ENCODE measurements at places on chromosomes 1 and 21.

DNA sequence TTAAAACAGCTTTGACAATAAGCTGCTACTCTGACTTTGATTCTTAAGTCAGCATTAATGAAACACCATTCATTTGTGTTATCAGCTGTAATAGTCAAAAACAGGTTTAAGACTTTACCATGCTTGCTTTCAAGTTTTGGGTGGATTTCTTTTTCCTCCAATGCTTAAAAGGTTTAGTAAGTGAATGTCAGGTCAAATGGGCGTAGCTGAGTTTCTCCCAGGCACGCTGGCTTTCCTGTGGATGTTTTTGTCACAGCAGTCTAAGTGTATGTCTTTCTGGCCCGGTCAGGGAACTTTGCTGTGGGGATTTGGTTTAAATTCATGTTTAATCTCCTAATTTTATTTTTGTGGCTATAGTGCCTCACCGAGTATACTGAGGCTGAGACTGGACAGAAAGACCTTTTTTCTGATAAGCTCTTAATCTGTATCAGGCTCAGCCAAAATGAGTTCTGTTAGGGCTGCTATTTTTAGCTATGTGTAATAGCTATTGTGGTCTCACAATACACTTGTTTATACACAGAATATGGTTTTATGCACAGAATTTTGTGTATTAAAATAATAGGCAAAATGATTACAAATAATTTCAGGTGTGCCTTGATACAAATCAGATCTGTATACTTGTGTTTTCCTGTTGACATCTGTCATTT is 292.8 kb downstream of the DISC1 start:
- DNase-seq: no peak

DNA sequence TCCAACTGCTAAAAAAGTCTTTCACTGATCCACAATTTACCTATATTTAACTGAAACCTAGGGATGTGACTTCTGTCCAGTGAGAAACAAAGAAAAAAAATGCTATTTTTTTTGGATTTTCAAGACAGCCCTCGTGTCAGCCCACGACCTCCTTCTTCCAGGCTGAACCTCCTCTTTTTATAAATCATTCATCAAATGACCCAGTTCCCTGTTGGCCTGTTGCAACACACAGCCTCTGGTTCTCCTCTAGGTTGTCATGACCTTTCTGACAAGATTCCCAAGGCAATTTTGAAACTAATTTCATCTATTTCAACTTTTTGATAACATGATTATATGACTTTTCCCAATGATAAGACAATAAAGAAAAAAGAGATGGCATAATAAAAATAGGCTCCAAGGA is 74.6 kb downstream of the PGBD5 start:
- DNase-seq: no peak

DNA sequence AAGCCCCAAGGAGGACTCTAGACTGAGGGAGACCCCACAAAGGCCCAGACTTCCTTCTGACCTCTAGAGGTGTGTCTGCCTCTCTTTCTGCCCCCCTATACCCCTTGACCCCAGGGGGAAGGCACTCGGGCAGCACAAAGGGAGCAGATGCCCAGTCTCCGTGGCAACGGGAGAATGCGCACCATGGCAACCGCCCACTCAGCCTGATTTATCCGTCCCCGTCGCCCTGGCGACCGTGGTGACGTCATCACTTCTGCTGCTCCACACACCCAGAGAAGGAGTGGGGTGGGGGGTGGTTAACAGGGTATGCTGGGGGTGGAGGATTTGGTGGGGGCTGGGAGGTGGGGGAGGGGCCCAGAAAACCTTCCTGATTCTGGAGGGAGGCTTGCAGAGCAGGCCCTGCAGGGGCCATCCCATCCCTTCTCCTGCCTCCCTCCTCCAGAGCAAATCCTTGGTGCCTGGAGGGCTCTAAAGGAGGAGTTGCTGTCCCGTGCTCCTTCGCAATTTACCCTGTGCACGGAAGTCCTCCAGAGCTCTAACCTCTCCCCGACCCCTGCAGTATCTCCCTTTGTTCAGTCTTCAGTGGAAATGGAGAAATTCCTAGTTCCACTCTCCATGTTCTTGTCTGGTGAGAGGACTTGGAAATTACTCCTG is 6.3 kb downstream of the CELF3 start:
- no peak for DNase-seq

DNA sequence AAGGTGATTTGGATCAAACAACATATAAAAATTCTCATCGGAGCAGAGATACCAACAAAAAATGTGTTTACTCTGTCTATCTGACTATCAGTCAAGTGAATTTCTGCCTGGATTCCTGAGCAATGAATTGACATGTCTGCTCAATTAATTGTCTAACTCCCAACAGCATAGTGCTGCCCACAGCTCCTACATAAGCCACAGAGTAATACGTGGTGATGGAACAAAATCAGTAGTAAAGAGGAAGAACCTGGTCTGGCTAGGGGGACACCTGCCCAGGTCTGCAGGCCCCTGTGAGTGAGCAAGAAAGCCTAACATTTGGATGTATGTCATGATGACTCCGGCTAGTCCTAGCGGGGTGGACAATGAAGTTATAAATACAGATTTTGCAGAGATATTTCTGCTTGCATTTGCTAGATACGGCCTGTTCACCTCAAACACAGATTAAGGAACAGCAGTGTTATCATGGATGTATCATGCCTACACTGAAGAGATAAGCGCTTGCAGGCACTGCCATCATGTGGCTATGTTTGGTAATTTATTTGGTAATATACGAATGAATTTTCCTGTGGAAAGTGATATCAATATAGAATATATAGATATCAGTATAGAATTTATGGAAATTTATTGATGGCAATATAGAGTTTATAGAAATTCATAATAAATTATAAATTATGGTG is 69.6 kb upstream of the LRRC8B start:
- DNase-seq: no peak

- no peak for DNase-seq
These were observed 157.7 kb upstream of the COL11A1 start for GRCh38 chr1:103266036-103266435.

- no peak for DNase-seq
These were observed 24.4 kb upstream of the FAAH start for GRCh38 chr1:46369542-46370213.

DNA sequence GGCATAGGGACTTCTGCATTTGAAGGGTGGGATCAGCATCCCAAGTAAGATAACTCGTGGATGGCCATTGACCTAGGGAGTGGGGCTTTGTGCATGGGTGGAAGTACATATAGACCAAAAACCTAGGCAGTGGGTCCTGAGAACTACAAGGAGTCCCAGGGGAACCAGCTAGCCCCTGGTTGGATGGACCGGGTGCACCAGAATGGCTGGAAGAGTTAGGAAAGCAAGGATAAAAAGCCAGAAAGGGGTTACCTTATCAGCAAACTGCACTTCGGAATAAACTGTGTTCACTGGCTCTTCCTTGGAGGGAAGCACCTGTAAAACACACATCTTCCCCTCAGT is 26.6 kb upstream of the SLAMF6 start:
- DNase-seq: no peak

DNA sequence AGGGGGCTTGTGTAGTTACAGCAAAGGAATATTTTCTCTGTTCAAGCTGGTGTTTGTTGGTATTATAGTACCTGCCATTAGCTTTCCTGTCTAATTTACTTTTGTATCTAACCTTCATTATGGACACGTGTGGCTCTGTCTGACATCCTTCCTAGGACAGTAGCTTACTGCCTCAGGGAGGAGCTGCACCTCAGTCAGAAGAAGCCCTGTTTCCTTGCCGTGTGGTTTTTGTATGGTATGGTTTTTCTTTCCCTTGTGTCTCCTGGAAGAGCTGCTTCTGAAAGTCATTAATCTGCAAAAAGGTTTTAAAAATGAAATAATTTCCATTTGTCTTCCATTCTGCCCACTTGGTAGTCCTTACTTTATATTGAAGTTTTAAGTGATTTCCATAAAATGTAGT is 17.4 kb upstream of the CRB1 start:
- DNase-seq: no peak

- DNase-seq: no peak
These were observed 35.6 kb upstream of the NEK7 start for GRCh38 chr1:198121056-198121826.

GRCh38 chr1:154546264-154547063 is 12.0 kb downstream of the UBE2Q1 start:
- no peak for DNase-seq

- no peak for DNase-seq
These were observed 25.1 kb downstream of the C2CD2 start for GRCh38 chr21:41928621-41929220.

DNA sequence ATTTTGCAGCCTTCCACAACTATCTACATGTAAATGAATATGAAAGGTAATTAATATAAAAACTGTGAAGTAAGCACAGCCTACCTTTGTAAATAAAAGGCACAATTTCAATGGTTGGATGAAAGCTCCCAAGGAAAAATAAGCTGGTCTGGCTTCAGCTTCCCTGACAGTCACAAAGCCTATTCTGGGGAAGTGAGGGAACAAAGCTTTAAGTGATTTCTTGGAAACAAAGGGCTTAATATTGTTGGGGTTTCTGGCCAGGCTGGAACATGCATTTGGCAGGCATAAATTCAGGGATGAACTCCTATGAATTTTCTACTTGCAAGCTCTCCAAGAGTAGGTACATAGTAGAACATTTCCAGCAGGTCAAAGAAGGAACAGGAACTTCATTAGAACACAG is 17.3 kb downstream of the BCAS2 start:
- DNase-seq: no peak

- no peak for DNase-seq
These were observed 11.9 kb downstream of the ALPL start for GRCh38 chr1:21520899-21521716.

GRCh38 chr1:211830328-211831142 is at the start of gene LPGAT1:
Gene LPGAT1 (minus strand): TSS chr1:211830763. CDS start chr1:211829296, 1,467 bp downstream.
- DNase-seq: peak; percentile 85

DNA sequence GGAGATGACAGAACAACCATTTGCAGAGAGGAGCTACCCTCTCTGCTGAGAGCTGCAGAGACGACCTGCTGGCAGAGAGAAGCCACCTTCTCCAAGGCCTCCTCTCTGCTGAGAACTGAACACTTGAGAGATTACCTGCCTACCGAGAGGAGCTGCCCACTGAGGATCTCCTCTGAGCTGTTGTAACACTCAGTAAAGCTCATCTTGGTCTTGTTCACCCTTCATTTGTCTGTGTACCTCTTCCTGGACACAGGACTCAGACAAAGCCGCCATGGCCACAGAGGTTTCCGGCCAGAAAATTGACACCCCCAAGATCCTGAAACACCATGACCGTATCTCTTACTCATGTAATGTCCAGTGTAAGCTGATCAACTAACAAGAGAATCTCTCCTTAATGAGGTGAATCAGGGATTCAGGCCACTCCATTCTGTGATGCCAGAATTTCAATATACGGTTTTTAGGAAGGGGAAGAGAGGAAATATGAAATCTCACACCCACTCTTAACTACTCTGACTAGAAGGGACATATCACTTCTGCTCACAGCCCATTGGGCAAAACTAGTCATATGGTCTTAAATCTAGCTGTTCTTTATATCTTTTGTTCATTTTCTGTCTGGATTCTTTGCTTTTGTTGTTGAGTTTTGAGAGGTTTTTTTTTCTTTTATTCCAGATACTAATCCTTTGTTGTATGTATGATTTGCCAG is 83.8 kb downstream of the RHOU start:
- no peak for DNase-seq

GRCh38 chr1:41025979-41026819 is 4.7 kb upstream of the SLFNL1 start:
- DNase-seq: no peak

DNA sequence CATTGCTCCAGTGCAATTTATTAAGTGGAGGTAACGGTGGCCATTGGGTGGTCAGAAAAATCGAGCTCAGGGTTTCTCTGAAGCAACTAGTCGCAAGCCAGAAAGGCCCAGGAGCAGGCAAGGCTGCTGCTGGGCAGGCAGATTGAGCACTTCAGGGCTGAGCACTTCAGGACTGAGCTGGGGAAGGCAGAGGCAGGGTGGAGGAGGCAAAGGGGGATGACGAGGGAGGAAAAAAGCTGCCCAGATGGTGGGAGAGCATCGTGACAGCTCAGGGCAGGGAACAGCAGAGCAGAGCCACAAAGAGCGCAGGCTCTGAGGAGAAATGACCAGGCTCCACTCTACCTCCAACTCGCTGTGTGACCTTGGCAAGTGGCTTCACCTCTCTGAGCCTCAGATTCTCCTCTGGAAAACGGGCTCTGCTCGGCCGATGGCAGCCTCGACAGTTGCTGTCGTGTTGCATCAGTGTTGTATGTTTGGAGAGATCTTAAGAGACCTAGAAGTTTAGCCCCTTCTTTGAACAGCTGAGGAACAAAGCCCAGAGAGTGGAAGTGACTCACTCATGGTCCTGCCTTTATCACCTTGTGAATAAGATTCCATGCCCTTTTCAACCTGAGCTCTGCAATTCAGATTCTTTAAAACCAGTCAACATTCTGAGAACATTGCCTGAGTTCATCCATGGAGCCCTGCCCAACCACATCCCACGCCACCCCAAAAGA is 141.4 kb downstream of the SYF2 start:
- DNase-seq: no peak

- DNase-seq: peak; percentile 39
These were observed 48.3 kb upstream of the ARTN start for GRCh38 chr1:43885279-43885801.

- peak; percentile 13 for DNase-seq
These were observed 82.3 kb downstream of the ACTL8 start for GRCh38 chr1:17837233-17838030.
